ENCODE measurements at places on chromosomes 4 and X.

GRCh38 chr4:29220761-29221160 lies 1499.4 kb upstream of the PCDH7 start:
- no peak for DNase-seq

GRCh38 chr4:106909486-106910188 lies 126.5 kb downstream of the DKK2 start:
- DNase-seq = no peak

GRCh38 chr4:109184491-109184961 lies 117.9 kb downstream of the COL25A1 start:
- no peak for DNase-seq

DNA sequence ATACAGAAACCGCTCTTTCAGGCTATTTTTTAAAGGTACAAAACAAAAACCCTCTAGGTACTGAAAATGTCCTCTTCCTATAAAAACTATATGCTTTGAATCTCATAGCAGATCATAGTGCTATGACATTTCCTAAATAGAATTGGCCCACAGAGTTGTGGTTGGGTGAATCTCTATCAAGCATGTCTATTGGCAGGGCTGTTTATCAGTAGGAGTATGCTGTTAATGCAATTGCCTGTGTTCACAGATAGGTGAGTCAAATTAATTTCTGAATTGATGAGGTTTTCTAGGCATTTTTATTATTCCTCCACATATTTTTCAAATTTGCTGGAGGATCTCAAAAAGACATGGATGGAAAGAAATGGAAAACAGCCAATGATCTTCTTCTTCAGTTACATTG lies 73.9 kb downstream of the QRFPR start:
- no peak for DNase-seq

GRCh38 chrX:84933956-84934556 lies 69.6 kb upstream of the APOOL start:
- no peak for DNase-seq

DNA sequence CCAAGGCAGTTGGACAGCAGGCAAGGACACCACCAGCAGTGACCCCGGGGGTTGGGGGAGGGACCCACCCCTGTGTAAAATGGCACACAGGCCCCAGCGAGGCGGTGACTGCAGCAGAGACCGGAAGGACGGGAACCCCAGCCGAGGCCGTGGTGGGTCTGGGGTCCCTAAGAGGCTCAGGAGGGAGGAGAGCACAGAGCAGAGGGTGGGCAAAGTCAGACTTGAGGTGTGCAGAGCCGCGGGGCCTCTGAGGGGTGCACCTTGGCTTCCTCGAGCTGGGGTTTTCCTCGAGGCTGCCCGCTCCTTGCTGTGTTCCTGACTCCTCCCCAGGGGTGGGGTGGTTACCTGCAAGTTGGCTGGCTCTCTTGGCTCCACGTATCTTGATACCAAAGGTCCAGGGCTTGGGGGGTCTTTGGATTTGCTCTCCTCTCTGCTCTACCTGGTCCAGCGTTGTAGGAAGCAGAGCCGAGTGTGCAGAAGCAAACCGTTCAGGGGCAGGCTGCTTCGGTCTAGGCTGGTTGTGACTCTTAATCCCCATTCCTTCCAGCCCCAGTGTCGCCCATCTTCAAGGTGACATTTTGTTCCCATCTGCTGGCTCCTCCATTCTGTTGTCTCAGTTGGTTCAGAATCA lies 37.9 kb upstream of the SORCS2 start:
- no peak for DNase-seq
